ENCODE measurements at places on chromosomes 11 and 22. TPM values are rescaled to one million over a fixed set of nuclear protein-coding genes. Genes with fewer than 3 reads are reported as not detected.

GRCh38 chr22:37203354-37204044 lies 8.8 kb downstream of the SSTR3 start:
- no peak overlapping the region for H3K4me3 ChIP-seq
- no peaks in the 10 kb centered on the region for H3K27me3 ChIP-seq

GRCh38 chr11:112817376-112817775 lies 143.8 kb upstream of the NCAM1 start:
- no peak overlapping the region for H3K27ac ChIP-seq
- no peak for DNase-seq
- no peaks in the 10 kb centered on the region for H3K36me3 ChIP-seq
- H3K4me1 ChIP-seq = no peaks in the 10 kb centered on the region
- H3K4me3 ChIP-seq = no peak overlapping the region

DNA sequence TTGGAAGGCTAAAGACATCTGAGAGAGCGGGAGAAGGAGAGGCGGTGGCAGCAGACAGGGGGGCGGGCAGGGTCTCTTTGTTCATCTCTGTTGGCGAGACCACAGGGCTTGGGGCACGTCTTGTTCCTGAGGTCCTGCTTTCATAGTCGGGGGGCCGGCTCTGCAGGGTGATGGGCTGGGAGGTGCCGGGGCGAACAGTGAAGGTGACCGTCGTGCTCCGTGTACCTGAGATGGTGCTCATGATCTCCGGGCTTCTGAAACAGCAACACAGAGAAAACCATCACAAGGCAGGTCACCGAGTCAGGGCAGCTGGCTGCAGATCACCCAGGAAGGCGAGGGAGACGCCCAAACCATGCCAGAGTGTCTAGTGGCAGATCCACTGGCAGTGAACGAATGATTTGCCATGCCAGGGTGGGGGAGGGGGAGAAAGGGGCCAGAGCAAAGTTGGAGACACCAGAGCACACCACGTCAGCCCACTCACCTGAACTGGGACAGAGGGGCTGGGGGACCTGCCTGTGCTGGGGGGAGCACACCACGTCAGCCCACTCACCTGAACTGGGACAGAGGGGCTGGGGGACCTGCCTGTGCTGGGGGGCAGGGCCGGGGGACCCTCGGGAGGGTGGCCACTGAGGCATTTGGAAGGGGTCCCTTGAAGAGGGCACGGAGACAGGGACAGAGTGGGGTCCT lies 75.0 kb downstream of the CTTN start:
- no peak for DNase-seq
- H3K4me1 ChIP-seq = no peaks in the 10 kb centered on the region
- H3K4me3 ChIP-seq = no peak overlapping the region
- H3K27me3 ChIP-seq = no peaks in the 10 kb centered on the region
- H3K27ac ChIP-seq = no peak overlapping the region

- DNase-seq = no peak
- peaks cover 10% of the 10 kb centered on the region for H3K4me1 ChIP-seq
- no peaks in the 10 kb centered on the region for H3K27me3 ChIP-seq
- no peak overlapping the region for H3K27ac ChIP-seq
- no peak overlapping the region for H3K4me3 ChIP-seq
Observed at GRCh38 chr11:126437731-126438130, 82.2 kb downstream of the ST3GAL4 start.

DNA sequence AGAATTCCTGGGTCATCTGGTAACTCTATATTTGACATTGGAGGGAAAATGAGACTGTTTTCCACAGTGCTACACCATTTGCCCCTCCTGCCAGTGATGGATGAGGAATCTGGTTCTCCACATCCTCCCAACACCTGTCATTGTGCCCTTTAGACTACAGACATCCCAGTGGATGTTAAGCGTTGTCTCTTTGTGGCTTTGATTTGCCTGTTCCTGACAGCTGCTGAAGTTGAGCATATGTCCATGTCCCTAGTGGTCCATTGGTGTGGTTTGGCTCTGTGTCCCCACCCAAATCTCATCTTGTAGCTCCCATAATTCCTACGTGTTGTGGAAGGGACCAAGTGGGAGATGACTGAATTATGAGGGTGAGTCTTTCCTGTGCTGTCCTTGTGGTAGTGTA lies 88.5 kb downstream of the BRD1 start:
- no peak overlapping the region for H3K27ac ChIP-seq
- no peak overlapping the region for H3K4me3 ChIP-seq
- H3K36me3 ChIP-seq = no peaks in the 10 kb centered on the region
- no peak for DNase-seq

DNA sequence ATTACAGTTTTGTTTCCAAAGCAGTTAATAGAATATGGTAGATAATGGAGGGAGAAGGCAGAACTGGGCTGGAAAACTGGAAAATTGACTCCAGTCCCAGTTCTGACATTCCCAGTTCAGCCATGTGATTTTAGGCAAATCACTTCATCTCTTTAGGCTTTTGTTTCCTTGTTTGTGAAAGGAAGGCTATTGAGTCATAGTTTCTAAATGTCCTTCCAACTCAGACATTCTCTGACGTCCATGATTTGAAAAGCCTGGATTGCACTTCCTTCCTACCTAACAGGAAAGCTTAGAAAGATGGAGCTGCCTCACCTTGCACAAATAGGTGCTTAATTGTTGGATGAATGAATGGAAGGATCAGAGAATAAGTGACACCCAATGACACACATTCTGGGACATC lies 19.8 kb upstream of the GALNT18 start:
- H3K4me1 ChIP-seq = no peaks in the 10 kb centered on the region
- no peak overlapping the region for H3K27ac ChIP-seq
- no peaks in the 10 kb centered on the region for H3K27me3 ChIP-seq
- no peak for DNase-seq

UBQLN3 gene
- total RNA-seq = 0.50 TPM

BET1L gene
- total RNA-seq = 54.2 TPM

SLC6A5 gene
- total RNA-seq = not detected

C22orf42 gene
- total RNA-seq = not detected

Measured in lower lobe of right lung (tissue), 2 donors.